ENCODE measurements at places on chromosomes 13 and 19.
A peak's percentile ranks its signal among the peaks of the same experiment; 100 is the strongest.

- DNase-seq = no peak
- H3K27me3 ChIP-seq = no peaks in the 10 kb centered on the region
- no peak overlapping the region for H3K4me3 ChIP-seq
- H3K27ac ChIP-seq = no peak overlapping the region
- H3K36me3 ChIP-seq = no peaks in the 10 kb centered on the region
- no peaks in the 10 kb centered on the region for H3K4me1 ChIP-seq
Measured at GRCh38 chr13:45833663-45834375, 17.7 kb downstream of the SIAH3 start.

DNA sequence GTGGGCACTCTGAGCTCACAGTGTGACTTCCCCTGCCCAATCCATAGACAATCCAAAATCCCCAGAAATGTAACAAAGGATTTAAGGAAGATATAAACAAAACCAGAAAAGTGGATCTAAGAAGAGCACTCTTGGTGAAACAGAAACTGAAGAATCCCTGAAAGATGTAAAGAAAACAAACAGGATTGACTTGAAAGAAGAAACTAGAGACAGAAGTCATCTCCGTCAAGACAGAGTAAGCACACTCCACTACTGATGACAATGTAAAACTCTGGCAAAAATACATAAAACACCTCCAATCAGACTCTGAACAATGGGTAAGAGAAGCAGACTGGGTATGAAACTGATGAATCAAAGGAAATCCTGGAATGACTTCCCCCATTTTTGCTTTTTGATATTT lies 13.5 kb downstream of the TUBGCP3 start:
- peaks cover 41% of the 10 kb centered on the region for H3K4me1 ChIP-seq
- no peaks in the 10 kb centered on the region for H3K36me3 ChIP-seq
- H3K27me3 ChIP-seq = no peaks in the 10 kb centered on the region

- H3K27ac ChIP-seq = no peak overlapping the region
- peaks cover 23% of the 10 kb centered on the region for H3K36me3 ChIP-seq
- no peaks in the 10 kb centered on the region for H3K27me3 ChIP-seq
- H3K4me3 ChIP-seq = no peak overlapping the region
- peaks cover 36% of the 10 kb centered on the region for H3K4me1 ChIP-seq
Measured at GRCh38 chr13:110911880-110912279, 3.0 kb downstream of the ANKRD10 start.

GRCh38 chr19:1807695-1808394 lies 4.2 kb downstream of the ATP8B3 start:
- H3K27me3 ChIP-seq = no peaks in the 10 kb centered on the region
- no peaks in the 10 kb centered on the region for H3K36me3 ChIP-seq
- H3K4me1 ChIP-seq = peaks cover 9% of the 10 kb centered on the region
- no peak overlapping the region for H3K27ac ChIP-seq

DNA sequence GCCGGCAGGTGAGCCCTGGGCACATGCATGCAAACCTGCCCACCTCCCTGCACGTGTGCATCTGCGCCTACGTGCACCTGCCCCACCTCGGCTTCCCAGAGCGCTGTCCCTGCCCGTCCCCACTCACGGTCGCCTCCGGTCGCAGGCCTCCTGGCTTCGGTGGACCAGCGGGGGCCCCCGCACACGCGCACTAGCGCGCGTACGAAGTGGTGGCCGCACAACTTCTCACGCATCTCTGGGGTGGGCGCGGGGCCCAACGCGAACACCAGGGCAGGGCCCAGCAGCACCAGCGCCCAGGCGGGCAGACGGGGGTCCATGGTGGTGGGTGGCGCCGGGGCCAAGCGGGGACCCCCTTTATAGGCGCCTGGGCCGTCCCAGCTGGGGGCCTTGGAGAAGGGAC lies at the start of gene INSL3:
TSS of gene INSL3 (minus strand) at position 330 of the 400 bp plus-strand sequence. CDS start at position 317, 13 bp downstream.
- DNase-seq = no peak
- no peak within 1 kb of the TSS for H3K27ac ChIP-seq
- H3K36me3 ChIP-seq = no peaks in the 10 kb centered on the region

- H3K27me3 ChIP-seq = no peaks in the 10 kb centered on the region
- H3K36me3 ChIP-seq = no peaks in the 10 kb centered on the region
- H3K4me3 ChIP-seq = no peak overlapping the region
- no peaks in the 10 kb centered on the region for H3K4me1 ChIP-seq
- H3K27ac ChIP-seq = no peak overlapping the region
Measured at GRCh38 chr13:32894589-32895001, 121.6 kb upstream of the KL start.

GRCh38 chr19:15159251-15159650 lies 41.5 kb downstream of the NOTCH3 start:
- H3K27me3 ChIP-seq = no peaks in the 10 kb centered on the region
- no peak overlapping the region for H3K4me3 ChIP-seq
- H3K27ac ChIP-seq = peak overlapping the region; percentile 3
- peaks cover 9% of the 10 kb centered on the region for H3K4me1 ChIP-seq
- peaks cover 5% of the 10 kb centered on the region for H3K36me3 ChIP-seq
- DNase-seq = peak; percentile 82

DNA sequence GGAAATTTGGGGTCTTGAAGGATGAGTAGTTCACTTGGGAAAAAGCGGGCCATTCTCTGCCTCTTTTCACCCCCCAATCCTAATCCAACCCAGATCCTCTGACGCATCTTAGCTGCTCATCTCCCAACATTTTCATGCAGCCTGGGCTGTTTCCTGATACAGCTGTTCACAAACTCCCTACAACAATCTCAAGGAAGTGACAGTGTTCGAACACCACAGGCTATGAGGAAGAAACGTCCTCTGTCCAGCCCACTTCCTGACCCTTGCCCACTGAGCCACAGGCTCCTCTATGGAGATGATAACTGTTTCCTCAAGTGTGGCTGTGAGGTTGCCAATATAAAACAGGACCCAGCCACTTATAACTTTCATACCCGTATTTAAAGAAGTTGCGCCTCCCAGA lies 16.2 kb downstream of the LMTK3 start:
- no peak overlapping the region for H3K27ac ChIP-seq
- H3K27me3 ChIP-seq = no peaks in the 10 kb centered on the region
- no peaks in the 10 kb centered on the region for H3K36me3 ChIP-seq
- no peak overlapping the region for H3K4me3 ChIP-seq

- H3K27ac ChIP-seq = no peak overlapping the region
- no peak overlapping the region for H3K4me3 ChIP-seq
- no peaks in the 10 kb centered on the region for H3K4me1 ChIP-seq
- no peak for DNase-seq
- H3K27me3 ChIP-seq = no peaks in the 10 kb centered on the region
Measured at GRCh38 chr19:33282036-33282671, 20.2 kb downstream of the CEBPA start.

GRCh38 chr19:56162258-56162657 lies 13.6 kb upstream of the GALP start:
- no peaks in the 10 kb centered on the region for H3K27me3 ChIP-seq
- no peaks in the 10 kb centered on the region for H3K36me3 ChIP-seq
- H3K27ac ChIP-seq = no peak overlapping the region
- H3K4me1 ChIP-seq = no peaks in the 10 kb centered on the region
- DNase-seq = no peak

- H3K4me3 ChIP-seq = no peak overlapping the region
- H3K27me3 ChIP-seq = no peaks in the 10 kb centered on the region
- no peaks in the 10 kb centered on the region for H3K36me3 ChIP-seq
- H3K4me1 ChIP-seq = peaks cover 11% of the 10 kb centered on the region
- no peak overlapping the region for H3K27ac ChIP-seq
Measured at GRCh38 chr19:38389101-38389925, 816 bp downstream of the SPRED3 start.

- H3K27me3 ChIP-seq = no peaks in the 10 kb centered on the region
- no peak for DNase-seq
- peaks cover 7% of the 10 kb centered on the region for H3K36me3 ChIP-seq
- peaks cover 17% of the 10 kb centered on the region for H3K4me1 ChIP-seq
- H3K4me3 ChIP-seq = no peak overlapping the region
Measured at GRCh38 chr19:8441725-8442544, 2.8 kb upstream of the HNRNPM start.

GRCh38 chr19:35310331-35310730 lies 18.4 kb downstream of the MAG start:
- no peak overlapping the region for H3K4me3 ChIP-seq
- H3K36me3 ChIP-seq = no peaks in the 10 kb centered on the region
- peaks cover 24% of the 10 kb centered on the region for H3K4me1 ChIP-seq
- no peak overlapping the region for H3K27ac ChIP-seq

DNA sequence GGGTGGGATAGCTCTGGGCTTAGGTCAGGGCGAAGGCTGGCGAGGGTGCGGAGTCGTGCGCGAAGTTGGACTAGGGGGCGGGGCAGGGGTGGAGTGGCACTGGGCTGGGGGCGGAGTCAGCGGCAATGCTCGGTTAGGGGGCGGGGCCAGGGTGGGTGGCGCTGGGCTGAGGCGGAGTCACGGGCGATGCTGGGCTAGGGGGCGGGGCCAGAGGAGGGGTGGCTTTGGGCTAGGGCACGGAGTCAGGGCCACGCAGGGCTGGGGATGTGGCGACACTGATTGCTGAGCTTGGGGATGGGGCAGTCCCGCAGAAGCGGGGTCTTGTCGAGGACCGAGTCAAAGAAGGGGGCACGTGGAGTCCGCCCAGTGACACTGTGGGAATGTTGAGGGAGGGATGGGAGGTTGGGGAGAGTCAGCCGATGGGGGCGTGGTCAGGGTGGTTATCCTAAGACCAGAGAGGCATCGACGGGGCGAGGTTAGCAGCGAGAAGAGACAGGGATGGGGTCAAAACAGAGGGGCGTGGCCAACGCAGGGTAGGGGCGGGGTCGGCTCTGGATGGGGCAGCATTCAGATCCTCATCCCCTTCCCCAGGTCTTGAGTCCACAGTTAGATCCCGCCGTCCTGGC lies 8.7 kb downstream of the HOMER3 start:
- no peaks in the 10 kb centered on the region for H3K27me3 ChIP-seq
- peaks cover 8% of the 10 kb centered on the region for H3K4me1 ChIP-seq
- H3K4me3 ChIP-seq = peak overlapping the region; percentile 49
- peak; percentile 96 for DNase-seq
- no peaks in the 10 kb centered on the region for H3K36me3 ChIP-seq
